A549 treated with dexamethasone at 1 μM for 4 hours (cell line): ENCODE measurements at places on chromosomes 7 and 10. TPM values are rescaled to one million over a fixed set of nuclear protein-coding genes. Genes with fewer than 3 reads are reported as not detected.

TEX36 gene
- not detected in 5 replicates for total RNA-seq

ALOX5 gene
- 0.32 to 0.46 TPM (median 0.40 TPM) in 5 replicates for total RNA-seq

ARHGAP22 gene
- total RNA-seq, result 3.1 to 4.3 TPM (median 3.5 TPM) in 5 replicates

TNPO3 gene
- total RNA-seq, result 39.5 to 47.5 TPM (median 45.1 TPM) in 5 replicates

PIK3AP1 gene
- total RNA-seq, result 0.50 to 0.84 TPM (median 0.57 TPM) in 5 replicates

R3HCC1L gene
- total RNA-seq, result 13.9 to 16.0 TPM (median 15.0 TPM) in 5 replicates

SMO gene
- 10.6 to 14.5 TPM (median 12.6 TPM) in 5 replicates for total RNA-seq

SFRP4 gene
- total RNA-seq, result 3.6 to 4.4 TPM (median 3.9 TPM) in 5 replicates

PIP gene
- 0.19 to 0.32 TPM (median 0.23 TPM) in 3 of 5 replicates, not detected in the others for total RNA-seq

ZPBP gene
- not detected in 5 replicates for total RNA-seq

PNPLA8 gene
- total RNA-seq, result 16.2 to 21.8 TPM (median 19.9 TPM) in 5 replicates

FLNC gene
- 2.9 to 6.0 TPM (median 3.9 TPM) in 5 replicates for total RNA-seq

CLDN15 gene
- 6.1 to 12.2 TPM (median 10.6 TPM) in 5 replicates for total RNA-seq
